ENCODE measurements at places on chromosomes 13 and 19.

DNA sequence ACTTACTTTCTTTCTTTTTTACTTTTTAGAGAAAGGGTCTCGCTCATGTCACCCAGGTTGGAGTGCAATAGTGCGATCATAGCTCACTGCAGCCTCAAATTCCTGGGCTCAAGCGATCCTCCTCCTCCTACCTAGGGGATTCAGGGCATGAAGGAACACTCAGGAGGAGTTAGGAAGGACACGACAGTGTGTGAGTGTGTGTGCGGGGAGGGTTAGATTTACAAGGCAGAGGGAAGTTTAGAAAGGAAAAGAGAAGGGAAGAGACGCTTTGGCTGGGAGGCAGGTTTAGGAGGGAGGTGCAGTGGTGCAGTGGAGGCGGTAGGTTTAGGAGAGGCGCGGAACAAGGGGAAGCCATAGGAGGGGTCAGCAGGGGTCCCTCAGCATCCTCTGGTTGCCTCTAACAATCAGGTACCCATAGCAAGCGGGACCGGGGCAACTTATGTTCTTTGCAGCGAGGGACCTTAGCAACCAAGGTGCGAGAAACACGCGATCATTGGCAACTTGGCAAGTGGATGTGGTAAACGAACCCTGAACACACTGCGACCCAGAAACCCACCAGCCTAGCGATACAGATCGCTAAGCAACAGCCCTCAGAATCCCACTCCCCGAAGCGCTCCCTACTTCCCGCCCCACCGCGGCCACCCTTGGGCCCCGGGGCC lies 501 bp downstream of the SIRT2 start:
- DNase-seq, result no peak

DNA sequence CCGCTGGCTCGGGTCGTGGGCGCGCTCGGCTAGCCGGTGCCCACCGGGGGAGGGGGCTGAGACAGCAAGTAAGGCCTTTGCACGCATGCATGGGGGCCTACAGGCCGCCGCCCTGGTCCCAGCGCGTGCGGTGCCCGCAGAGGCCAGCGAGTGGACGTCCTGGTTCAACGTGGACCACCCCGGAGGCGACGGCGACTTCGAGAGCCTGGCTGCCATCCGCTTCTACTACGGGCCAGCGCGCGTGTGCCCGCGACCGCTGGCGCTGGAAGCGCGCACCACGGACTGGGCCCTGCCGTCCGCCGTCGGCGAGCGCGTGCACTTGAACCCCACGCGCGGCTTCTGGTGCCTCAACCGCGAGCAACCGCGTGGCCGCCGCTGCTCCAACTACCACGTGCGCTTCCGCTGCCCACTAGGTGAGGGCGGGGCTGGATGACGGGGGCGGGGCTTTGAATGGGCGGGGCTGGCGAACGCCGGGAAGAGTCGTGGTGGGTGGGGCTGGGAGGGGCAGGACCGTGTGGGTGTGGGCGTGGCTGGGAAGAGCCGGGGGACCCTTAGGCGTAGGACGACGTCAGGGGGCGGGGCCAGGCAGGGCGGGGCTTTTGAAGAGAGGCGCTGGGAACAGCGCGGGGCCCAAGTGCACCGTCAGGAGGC lies 2.1 kb downstream of the CILP2 start:
- peak; percentile 48 for DNase-seq

- DNase-seq, result no peak
Measured at GRCh38 chr13:80086304-80086721, 254.6 kb downstream of the SPRY2 start.

DNA sequence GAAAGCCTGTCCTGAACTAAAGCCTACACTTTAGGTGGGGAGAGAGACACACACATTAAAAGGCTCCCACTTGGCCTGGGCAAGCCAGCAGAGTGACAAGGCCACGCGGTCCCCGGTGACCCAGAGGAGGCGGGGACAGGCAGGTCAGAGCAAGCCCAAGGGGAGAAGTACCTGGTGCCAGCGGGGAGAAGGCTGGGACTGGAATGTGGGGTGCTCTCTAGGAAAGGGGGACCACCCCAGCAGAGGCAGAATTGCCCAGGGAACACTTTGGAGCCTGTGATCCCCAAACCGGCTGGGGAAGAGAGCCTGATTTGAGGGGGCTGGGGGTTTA lies 82.3 kb downstream of the RAB20 start:
- DNase-seq, result no peak

DNA sequence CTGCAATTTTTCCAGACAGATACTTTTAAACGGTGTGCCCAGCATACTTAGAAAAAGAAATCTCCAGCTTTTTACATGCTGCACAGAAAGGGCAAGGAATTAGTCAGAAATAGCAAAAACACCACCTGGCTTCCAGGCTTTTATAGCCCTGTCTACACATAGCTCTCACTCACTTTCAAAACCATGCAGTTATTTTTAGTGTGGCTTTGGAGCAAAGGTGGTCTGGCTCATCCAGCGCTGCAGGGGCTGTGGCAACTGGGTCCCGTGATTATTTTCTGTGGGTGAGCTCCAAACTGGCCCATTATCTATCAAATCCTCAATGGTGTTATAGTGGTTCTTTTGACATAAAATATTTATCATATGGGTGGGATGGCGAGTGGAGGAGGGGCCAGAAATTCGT lies 57.0 kb downstream of the COL4A2 start:
- no peak for DNase-seq

- no peak for DNase-seq
Measured at GRCh38 chr13:60538566-60538965, 141.5 kb downstream of the TDRD3 start.

DNA sequence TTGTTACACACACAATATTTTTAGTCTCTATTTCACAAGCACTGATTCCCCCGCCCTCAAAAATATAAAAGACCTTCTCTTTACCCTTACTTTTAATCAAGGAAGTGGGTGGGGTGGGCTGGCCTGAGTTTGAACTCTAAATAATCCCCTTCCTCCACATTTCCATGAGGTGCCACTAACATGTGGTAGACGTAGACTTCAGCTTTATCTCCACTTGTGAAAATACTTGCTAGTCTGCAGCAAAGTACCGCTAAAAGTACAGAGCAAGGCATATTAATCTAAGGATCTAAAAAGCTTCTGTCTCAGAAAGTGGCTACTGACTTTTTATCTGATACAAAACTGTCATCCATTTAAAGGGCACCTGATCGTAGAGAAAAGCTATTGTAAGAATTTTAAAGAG lies 739.6 kb upstream of the SLC10A2 start:
- DNase-seq, result no peak

DNA sequence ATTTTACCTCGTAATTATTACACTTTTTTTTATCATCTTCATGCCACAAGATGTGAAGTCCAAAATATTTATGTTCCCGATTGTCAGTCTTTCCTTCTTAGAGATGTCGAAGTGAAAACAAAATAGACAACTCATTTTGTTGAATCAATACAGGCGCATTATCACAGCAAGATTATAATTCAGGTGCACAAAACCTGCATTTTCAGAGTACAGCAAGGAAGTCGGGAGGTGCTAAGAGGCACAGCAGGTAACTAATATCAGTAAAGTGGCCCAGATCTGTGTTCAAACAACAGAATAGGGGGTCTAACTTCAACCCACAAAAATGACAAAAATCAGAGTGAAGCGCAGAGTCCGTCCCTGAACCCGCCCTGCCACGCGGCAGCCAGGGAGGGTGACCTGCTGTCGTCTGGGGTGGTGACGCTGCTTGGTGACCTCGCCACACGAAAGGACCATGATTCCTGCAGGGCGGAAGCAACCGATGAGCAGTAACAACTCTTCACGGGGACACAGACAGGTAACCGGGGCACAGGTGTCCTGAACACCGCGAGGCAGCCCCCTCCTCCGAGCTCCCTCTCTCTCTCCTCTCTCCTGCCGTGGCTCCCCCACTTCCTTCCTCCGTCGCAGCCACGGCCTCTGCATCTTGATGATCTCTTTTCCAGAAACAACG lies 50.9 kb upstream of the SPACA7 start:
- DNase-seq, result no peak

GRCh38 chr13:43289470-43290255 lies 266.3 kb downstream of the DNAJC15 start:
- no peak for DNase-seq

GRCh38 chr13:106088085-106088484 lies 447.4 kb downstream of the EFNB2 start:
- DNase-seq, result no peak

DNA sequence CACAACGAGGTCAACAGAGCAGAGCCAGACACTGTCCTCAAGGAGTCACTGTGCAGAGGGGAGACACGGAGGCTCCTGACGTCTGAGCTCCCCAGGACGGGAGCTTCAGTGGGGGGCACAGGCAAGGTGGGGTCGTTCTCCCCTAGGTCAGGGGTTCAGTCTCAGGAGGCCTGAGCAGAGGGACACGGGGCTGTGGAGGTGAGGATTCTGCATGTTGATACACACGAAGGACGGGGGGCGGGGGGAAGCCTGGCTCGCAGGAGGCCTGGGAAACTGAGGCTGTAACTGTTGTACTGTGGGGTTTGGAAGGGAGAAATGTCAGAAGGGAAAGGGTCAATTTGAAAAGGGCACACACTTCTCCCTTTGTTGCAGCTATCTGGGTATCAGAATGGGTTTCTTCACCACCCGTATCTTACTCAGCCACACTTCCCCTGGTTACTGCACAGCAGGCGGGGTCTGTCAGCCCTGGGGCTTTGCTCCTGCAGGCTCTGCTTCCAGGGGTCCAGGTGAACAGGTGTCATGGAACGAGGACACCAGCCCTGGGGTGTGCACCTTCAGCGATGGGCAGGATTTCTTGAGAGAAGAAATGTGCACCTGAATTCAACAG lies 748 bp upstream of the SIGLEC8 start:
- no peak for DNase-seq

DNA sequence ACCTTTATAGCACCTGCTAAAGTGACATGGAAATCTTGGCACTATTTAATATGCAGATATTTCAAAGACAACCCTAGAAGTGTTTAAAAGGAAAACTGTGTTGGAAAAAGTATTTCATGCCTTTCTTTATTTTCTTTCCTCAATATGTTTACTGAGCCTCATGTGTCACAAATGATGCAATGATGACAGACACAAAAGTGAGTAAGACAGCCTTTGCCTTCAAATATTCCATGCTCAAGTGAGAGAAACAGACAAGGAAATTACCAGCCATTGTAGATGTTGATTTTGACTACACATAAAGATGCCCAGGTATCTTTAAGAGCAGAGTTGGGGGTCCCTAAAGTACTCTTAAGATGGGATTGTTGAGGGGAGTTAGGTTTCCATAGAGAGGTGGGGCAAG lies 48.0 kb upstream of the TPP2 start:
- DNase-seq, result no peak

GRCh38 chr19:11494634-11495285 lies 10.9 kb downstream of the ZNF653 start:
- DNase-seq, result no peak

GRCh38 chr13:67033170-67033569 lies 197.0 kb downstream of the PCDH9 start:
- DNase-seq, result no peak

DNA sequence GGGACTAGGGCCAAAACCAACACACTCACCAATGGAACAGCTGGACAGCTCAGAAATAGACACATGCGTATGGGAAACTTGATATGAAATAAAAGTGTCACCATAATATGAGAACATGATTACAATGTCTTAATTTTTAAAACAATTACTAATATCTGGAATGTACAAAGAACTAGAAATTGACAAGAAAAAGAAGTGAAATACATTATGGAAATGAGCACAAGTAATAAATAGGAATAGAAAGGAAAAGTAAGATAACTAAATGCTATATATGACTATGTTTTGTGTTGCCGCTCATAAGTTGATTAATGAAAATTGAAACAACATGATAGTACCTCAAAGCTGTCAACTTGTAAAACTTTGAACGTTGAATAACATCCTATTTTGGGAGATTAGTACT lies 801.1 kb downstream of the SLITRK5 start:
- DNase-seq, result no peak

GRCh38 chr13:36713887-36714286 lies 40.1 kb downstream of the SERTM1 start:
- no peak for DNase-seq

GRCh38 chr13:59203855-59204254 lies 959.9 kb downstream of the DIAPH3 start:
- no peak for DNase-seq

GRCh38 chr19:47723581-47723940 lies 10.3 kb downstream of the EHD2 start:
- no peak for DNase-seq

GRCh38 chr13:46609726-46610125 lies 56.8 kb downstream of the LRCH1 start:
- DNase-seq, result no peak

DNA sequence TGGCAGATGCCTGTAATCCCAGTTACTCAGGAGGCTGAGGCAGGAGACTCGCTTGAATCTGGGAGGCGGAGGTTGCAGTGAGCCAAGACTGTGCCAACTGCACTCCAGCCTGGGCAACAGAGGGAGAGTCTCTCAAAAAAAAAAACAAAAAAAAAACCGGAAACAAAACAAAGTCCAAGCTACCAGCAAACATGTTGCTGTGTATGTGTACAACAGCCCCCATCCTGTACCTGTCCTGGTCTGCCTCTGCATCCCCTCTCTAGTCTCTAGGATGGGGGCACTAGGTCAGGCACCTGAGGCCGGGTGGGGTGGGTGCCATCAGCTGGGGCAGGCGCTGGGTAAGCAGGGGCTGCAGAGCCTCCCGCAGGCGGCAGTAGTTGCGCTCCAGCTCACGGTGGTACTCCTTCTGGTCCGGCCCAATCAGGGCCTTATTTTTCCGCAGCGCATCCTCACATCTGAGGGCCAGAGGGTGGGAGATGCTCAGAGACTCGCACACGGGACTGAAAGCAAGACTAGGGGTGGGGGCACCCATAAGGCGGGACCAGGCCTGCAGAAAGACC lies 2.8 kb upstream of the KANK2 start:
- DNase-seq, result no peak

DNA sequence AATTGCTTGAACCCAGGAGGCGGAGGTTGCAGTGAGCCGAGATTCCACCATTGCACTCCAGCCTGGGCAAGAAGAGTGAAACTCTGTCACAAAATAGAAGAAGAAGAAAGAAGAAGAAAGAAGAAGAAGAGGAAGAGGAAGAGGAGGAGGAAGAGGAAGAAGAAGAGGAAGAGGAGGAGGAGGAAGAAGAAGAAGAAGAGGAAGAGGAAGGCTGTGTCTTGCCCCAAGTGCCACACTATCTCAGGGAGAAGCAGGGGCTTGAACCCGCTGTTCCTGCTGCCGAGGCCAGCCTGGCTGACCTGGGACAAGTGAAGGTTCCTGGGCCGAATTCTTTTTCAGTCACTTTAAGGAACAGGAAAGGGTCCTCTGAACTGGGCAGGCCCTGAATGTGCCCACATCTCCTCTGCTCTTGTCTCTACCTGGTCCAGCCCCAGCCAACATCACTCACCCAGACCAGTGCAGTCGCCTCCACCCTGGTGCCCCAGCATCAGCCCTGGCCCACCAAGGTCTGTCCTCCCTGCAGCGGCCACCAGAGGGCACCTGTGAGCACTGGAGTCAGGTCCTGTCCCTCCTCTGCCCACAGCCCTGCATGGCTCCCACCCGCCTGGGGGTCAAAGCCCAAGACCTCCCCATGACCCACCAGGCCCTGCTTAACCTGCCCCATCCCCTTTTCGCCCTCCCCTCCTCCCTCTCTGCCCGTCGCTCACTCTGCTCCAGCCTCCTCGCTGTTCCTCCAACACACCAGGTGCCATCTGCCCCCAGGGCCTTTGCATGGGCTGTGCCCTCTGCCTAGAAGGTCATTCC lies 20.0 kb downstream of the TICAM1 start:
- DNase-seq, result peak; percentile 89

- DNase-seq, result no peak
Measured at GRCh38 chr13:43363156-43363953, 340.0 kb downstream of the DNAJC15 start.

GRCh38 chr13:38334845-38335244 lies 14.8 kb upstream of the UFM1 start:
- no peak for DNase-seq

Measured in CD8-positive, alpha-beta memory T cell (primary cell).